ENCODE measurements at places on chromosomes 6 and 20.

GRCh38 chr6:121510568-121511177, 75.2 kb downstream of the GJA1 start:
- DNase-seq: no peak

GRCh38 chr6:105492706-105493673, 90.1 kb upstream of the PREP start:
- no peak for DNase-seq

GRCh38 chr6:118889163-118889562, 4.8 kb upstream of the ASF1A start:
- DNase-seq: no peak

GRCh38 chr6:16799279-16800193, 38.3 kb upstream of the ATXN1 start:
- DNase-seq: no peak

GRCh38 chr6:73109659-73110058, 115.6 kb downstream of the KHDC1L start:
- DNase-seq: no peak

GRCh38 chr6:56911847-56912246, 43.1 kb upstream of the BEND6 start:
- no peak for DNase-seq

Measured in globus pallidus (tissue), 1 donor.